Cardiac muscle cell (in vitro differentiated cells and primary cell): ENCODE measurements at places on chromosomes 4 and X. TPM values are rescaled to one million over a fixed set of nuclear protein-coding genes. Genes with fewer than 3 reads are reported as not detected.

DNA sequence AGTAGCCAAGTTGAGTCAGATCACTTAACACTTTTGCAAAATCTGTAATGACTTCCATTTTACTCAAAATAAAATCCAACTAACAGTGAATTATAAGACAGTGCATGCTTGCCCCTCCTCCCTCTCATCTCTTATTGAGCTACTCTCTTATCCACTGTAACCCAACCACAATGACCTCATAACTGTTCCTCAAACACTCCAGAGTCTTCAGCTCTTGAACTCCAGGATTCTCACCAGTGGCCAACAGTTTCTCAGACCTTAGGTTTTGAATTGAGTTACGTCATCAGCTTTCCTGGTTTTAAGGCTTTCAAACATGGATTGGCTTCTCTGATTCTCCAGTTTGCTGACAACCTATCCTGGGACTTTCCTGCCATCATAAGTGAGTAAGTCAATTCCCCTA is 938.3 kb downstream of the RAB28 start:
- no peaks in the 10 kb centered on the region for H3K4me1 ChIP-seq
- no peak overlapping the region for H3K4me3 ChIP-seq
- no peak for DNase-seq
- no peaks in the 10 kb centered on the region for H3K27me3 ChIP-seq

The UNC5C gene
- polyA plus RNA-seq, result 11.0 and 13.4 TPM in 2 replicates

DNA sequence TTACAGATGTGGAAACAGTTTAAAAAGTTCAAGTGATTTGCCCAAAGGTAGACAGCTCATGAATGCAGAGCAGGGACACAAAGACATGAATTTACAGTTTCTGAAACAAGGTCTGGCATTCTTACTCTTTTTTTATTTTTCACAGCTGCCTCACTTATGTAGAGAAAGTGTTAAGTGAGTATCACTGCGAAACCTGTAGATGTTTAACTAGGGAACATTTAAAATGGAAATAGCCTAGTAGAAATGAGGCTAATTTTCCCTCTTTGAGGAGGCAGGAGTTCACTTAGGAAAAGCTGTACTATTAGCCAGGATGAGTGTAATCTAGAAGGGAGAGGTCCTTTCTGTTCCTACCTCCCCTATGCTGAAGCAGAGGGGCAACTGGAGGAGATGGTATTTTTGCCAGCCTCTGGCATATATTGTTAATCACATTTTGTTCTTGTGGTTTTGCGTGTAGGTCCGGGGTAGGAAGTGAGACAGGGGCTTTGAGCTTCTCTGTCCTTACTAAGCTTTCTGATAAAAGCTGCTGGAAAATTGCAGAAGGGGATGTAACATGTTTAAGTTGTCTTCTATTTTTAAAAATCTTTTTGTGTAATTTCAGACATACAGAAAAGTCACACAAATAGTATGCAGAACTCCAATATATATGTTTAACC is 492.8 kb upstream of the NR3C2 start:
- no peak overlapping the region for H3K4me3 ChIP-seq
- no peaks in the 10 kb centered on the region for H3K27me3 ChIP-seq
- H3K36me3 ChIP-seq, result no peaks in the 10 kb centered on the region
- no peaks in the 10 kb centered on the region for H3K4me1 ChIP-seq
- no peak for DNase-seq
- H3K27ac ChIP-seq, result no peak overlapping the region

The SLIT2 gene
- polyA plus RNA-seq, result 49.9 and 62.5 TPM in 2 replicates

The MAGEC2 gene
- polyA plus RNA-seq, result not detected in 2 replicates

DNA sequence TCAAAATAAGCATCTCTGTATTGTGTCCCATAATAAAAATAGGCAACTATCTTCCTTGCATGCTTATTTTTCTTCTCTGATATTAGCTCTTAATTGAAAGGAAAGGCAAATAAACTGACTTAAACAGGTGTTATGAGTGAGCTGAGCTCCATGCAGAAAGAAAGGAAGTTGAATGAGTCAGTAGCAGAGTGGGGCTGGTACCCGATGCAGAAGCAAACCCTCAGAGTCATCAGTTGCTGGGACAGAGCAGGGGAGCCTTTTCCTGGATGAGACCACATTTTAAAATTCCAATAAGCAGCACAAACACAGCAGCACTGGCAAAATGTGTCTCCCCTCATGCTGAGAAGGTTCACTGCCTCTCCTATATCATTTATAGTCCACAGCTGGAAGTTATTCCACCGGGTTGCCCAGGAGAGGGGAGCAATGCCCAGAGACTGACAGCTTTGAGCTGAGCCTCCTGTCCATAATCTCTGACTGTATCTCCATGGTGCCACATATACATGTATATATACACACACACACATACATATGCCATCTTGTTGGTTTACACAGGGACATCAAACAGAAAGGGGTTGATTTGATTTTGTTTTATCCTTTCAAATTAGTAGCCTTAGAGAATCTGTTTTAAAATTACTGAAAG is 274.3 kb upstream of the PPARGC1A start:
- no peak overlapping the region for H3K27ac ChIP-seq
- no peak overlapping the region for H3K4me3 ChIP-seq
- no peaks in the 10 kb centered on the region for H3K27me3 ChIP-seq
- peaks cover 9% of the 10 kb centered on the region for H3K4me1 ChIP-seq
- H3K36me3 ChIP-seq, result no peaks in the 10 kb centered on the region

The PRRG3 gene
- polyA plus RNA-seq, result 5.6 and 18.1 TPM in 2 replicates

The CT45A8 gene
- not detected in 2 replicates for polyA plus RNA-seq

DNA sequence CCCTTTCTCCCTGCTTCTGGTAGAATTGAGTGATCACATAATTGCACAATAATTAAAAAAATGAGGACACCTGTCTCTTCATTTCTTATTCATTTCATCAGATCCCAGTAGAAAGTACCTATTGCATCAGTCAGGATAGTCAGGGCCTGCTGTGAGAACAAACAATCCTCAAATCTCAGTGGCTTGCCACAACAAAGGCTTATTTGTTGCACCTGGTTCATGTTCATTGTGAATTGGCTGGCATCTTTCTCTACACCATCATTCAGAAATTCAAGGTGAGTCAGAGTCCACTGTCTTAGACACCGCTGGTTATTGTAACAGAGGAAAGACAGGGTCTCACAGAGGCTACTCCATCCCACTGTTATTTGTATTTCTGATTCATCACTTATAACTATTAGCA is 409.8 kb downstream of the STIM2 start:
- H3K27ac ChIP-seq, result no peak overlapping the region
- no peak overlapping the region for H3K4me3 ChIP-seq
- no peaks in the 10 kb centered on the region for H3K27me3 ChIP-seq
- H3K36me3 ChIP-seq, result no peaks in the 10 kb centered on the region
- H3K4me1 ChIP-seq, result no peaks in the 10 kb centered on the region

DNA sequence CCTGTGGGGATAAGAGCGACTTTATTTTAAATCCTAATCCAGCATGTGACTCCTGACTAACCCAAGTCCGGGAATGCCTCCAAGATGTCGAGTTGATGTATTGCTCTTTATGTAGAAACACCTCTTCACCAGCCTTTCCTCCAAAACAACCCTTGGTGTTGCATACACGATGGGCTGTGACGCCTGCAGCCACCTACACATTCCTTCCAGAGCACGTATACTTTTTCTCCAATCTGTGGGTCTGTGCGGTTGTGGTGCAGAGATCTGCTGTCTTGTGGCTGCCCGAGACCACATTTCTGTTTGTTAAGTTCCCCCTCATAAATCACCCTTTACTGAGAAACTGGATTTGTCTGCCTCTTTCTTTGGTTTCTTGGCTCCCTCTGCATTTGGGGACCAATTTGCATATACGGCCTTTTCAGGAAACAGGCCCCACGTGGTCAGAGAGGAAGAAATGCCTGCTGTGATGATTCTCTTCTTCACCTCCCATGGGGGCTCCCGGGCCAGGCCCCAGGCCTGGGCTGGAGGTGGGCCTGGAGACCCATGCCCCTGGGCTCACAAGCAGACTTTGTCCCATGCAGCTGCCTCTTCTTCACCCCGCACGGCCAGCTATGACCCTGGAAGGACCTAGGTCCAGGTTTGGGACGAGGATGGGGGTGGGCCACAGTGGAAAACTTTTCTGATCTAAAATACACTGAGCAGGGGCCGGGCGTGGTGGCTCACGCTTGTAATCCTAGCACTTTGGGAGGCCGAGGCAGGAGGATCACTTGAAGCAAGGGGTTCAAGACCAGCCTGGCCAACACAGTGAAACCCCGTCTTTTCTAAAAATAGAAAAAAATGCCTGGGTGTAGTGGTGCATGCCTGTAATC is 21.4 kb upstream of the AFAP1 start:
- H3K27ac ChIP-seq, result no peak overlapping the region
- H3K27me3 ChIP-seq, result no peaks in the 10 kb centered on the region
- H3K4me3 ChIP-seq, result no peak overlapping the region

DNA sequence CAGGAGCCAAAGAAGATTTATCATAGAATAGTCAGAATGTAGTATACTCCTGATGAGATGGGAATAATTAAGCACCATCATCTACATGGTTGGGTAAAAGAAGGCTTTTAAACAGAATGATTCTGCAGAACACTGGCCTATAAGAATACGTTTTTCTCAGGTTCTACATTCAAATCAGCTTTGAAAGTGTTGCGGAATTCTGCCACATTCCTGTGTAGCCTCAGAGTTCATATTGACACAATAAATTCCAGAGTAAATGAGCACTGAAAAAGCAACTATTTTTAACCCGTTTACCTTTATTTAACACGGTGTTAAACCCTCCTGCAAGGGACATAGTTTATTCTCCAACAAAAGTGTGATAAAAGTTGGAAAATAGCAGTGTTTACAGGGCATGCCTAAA is 950.2 kb upstream of the SLIT2 start:
- no peak for DNase-seq
- H3K36me3 ChIP-seq, result no peaks in the 10 kb centered on the region
- H3K4me1 ChIP-seq, result no peaks in the 10 kb centered on the region
- no peak overlapping the region for H3K4me3 ChIP-seq

DNA sequence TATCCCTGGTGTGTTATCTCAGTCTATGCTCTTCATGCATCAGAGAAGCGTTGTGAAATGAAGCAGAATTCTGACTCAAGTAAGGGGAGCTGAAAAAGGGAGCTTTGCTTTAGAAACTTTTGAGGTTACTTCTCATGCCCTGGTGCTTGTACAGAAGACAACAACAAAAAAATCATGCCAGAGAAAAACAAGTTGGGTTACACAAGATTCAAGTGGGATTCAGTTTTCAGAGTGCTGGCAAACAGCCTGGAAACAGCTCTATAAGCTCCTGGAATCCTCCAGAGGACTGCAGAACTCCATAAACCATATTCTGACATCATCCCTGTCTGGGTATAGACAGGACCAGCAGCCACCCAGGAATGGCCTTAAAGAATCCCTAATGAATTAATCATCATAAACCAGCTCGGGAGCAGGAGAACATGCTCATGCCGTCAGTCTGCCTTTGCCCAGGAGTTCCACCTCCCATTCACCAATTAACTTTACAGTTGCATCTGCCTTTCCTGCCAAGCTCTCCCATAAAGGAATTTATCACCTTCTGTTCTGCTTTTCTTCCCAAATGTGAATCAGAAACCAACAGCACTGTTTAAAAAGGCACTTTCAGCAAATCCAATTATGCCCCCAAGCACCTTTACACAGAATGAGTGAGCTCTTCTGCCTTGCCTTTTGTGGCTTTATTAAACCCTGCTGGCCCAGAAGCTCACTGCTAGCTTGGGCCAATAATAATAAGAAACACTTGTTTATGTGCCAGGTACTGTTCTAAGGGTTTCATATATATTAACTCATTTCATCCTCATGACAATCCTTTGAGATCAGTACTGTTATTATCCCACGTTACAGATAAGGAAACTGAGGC is 54.5 kb upstream of the FBXW7 start:
- H3K4me1 ChIP-seq, result peaks cover 7% of the 10 kb centered on the region
- no peaks in the 10 kb centered on the region for H3K36me3 ChIP-seq
- H3K4me3 ChIP-seq, result no peak overlapping the region
- no peak overlapping the region for H3K27ac ChIP-seq
- H3K27me3 ChIP-seq, result no peaks in the 10 kb centered on the region

GRCh38 chr4:181593703-181594102 is 649.5 kb upstream of the TENM3 start:
- no peaks in the 10 kb centered on the region for H3K36me3 ChIP-seq
- no peak overlapping the region for H3K27ac ChIP-seq
- DNase-seq, result no peak
- no peaks in the 10 kb centered on the region for H3K4me1 ChIP-seq
- no peak overlapping the region for H3K4me3 ChIP-seq

- peak; percentile 95 for DNase-seq
- H3K27me3 ChIP-seq, result no peaks in the 10 kb centered on the region
- no peak overlapping the region for H3K27ac ChIP-seq
- H3K4me1 ChIP-seq, result peaks cover 21% of the 10 kb centered on the region
- H3K36me3 ChIP-seq, result peaks cover 11% of the 10 kb centered on the region
Observed at GRCh38 chrX:107710617-107711391, 64.8 kb downstream of the TSC22D3 start.

DNA sequence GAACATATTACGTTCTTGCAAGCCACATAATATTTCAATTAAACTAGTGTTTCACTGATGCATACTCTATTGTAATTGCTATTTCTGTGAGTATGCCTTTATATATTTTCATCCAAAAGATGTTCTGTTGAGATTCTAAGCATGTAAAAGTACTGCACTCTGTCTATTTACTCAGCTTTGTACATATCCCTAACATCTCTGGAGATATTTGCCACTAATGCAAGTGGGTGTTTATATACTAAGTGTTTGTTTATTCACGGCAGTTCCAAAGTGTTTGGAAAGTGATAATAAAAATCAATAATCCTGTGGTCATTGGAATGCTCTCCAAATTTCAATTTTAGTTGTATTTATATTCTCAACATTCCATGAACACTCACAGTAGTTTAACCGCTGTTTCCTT is 1989.0 kb downstream of the C4orf33 start:
- no peak overlapping the region for H3K27ac ChIP-seq
- DNase-seq, result no peak
- no peaks in the 10 kb centered on the region for H3K4me1 ChIP-seq

- H3K27me3 ChIP-seq, result no peaks in the 10 kb centered on the region
- no peaks in the 10 kb centered on the region for H3K4me1 ChIP-seq
- no peak overlapping the region for H3K4me3 ChIP-seq
Observed at GRCh38 chrX:56789518-56790070, 60.6 kb downstream of the NBDY start.

GRCh38 chr4:62627141-62627540 is 1427.0 kb downstream of the ADGRL3 start:
- DNase-seq, result no peak
- no peak overlapping the region for H3K4me3 ChIP-seq
- H3K27ac ChIP-seq, result no peak overlapping the region
- no peaks in the 10 kb centered on the region for H3K27me3 ChIP-seq
- H3K4me1 ChIP-seq, result no peaks in the 10 kb centered on the region

- no peaks in the 10 kb centered on the region for H3K4me1 ChIP-seq
- no peaks in the 10 kb centered on the region for H3K27me3 ChIP-seq
- no peak overlapping the region for H3K27ac ChIP-seq
- no peak for DNase-seq
- no peak overlapping the region for H3K4me3 ChIP-seq
Observed at GRCh38 chr4:128721896-128722295, 87.6 kb upstream of the JADE1 start.

GRCh38 chr4:68751138-68751537 is 64.7 kb upstream of the UGT2B10 start:
- DNase-seq, result no peak
- H3K4me3 ChIP-seq, result no peak overlapping the region
- H3K4me1 ChIP-seq, result no peaks in the 10 kb centered on the region
- H3K27me3 ChIP-seq, result no peaks in the 10 kb centered on the region

GRCh38 chrX:154541896-154542722 is 4.5 kb downstream of the G6PD start:
- DNase-seq, result peak; percentile 95
- no peak overlapping the region for H3K4me3 ChIP-seq
- H3K36me3 ChIP-seq, result no peaks in the 10 kb centered on the region
- H3K27me3 ChIP-seq, result no peaks in the 10 kb centered on the region

GRCh38 chr4:100288811-100289529 is 98.7 kb upstream of the DDIT4L start:
- no peaks in the 10 kb centered on the region for H3K27me3 ChIP-seq
- no peak overlapping the region for H3K4me3 ChIP-seq
- no peaks in the 10 kb centered on the region for H3K4me1 ChIP-seq

The MEPE gene
- polyA plus RNA-seq, result not detected in 2 replicates
